ENCODE measurements at places on chromosomes 7 and 10. TPM values are rescaled to one million over a fixed set of nuclear protein-coding genes. Genes with fewer than 3 reads are reported as not detected.

Gene COL28A1
- 0.99 TPM for total RNA-seq

Gene PRF1
- total RNA-seq = not detected

Gene DRGX
- total RNA-seq = not detected

Gene VWDE
- 0.60 TPM for total RNA-seq

Gene CHST12
- 15.3 TPM for total RNA-seq

Gene SEC61A2
- total RNA-seq = 16.6 TPM
